ENCODE measurements at places on chromosomes 3 and 15.

DNA sequence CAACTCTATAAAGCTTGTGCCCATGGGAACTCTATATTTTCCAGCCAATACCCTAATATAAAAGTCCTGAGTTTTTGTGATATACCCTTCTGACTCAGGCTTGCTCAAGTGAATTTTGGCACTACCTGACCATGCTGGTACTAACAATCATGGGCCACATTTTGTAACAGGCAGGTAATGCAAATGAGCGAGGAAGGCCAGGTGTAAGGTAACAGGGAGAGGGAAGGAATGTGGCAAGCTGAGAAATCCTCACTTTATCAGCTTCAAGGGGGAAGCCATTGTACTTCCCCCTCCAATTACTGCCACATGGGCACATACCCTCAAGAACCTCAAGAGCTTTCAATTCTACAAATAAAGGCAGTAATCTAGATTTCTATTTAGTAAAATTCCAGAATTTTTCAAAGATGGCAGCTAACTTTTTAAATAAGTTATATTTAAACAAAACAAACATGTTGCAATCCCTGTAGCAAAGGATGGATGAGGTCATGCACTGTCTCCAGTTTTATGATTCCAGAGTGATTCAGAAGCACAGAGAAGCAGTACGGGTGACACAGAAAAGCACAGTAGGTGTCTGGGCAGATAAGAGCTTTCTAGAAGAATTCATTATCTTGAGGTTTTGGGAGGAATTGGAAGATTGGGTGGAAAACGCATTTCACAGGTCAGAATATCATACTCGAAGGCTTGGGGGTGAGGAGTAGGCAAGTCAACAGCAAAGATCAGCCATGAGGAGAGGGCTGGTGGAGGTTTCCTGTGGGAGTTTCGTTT, 87.6 kb downstream of the FOXP1 start:
- DNase-seq: no peak

- no peak for DNase-seq
Measured at GRCh38 chr3:105801397-105801796, 67.4 kb downstream of the CBLB start.

DNA sequence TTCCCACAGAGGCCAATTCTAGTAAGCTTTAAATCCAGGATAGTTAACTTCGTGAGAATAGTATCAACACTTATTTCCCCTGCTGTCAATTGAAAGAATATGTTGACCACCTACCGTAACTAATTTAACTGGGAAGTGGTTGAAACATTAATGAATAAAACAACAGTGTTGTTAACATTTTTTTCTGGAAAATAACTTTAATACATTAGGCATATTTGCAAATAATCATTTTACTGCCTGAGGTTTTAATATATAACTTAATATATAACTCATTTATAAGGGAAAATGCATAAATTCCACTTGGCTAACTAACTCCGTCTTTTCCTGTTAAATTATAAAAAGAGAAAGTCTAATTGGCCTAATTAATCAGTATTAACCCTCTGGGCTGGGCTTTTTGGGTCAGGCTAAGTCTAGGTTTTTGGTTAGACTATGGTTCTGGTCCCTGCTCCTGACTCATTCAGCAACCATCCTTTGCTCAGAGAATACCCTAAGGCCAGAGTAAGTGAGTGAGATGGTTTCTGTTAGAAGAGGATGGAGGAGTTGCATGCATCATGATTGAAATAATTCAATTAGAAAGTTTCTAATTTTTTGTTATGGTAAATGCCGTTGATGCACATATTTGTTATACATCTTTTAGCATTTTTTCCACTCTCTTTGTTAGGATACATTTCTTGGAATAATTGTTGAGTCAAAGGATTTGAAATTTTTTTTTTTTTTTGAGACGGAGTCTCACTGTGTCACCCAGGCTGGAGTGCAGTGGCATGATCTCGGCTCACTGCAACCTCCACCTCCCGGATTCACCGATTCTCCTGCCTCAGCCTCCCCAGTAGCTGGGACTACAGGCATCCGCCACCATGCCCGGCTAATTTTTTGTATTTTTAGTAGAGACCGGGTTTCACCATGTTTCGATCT, 10.8 kb upstream of the SKIL start:
- DNase-seq: no peak

DNA sequence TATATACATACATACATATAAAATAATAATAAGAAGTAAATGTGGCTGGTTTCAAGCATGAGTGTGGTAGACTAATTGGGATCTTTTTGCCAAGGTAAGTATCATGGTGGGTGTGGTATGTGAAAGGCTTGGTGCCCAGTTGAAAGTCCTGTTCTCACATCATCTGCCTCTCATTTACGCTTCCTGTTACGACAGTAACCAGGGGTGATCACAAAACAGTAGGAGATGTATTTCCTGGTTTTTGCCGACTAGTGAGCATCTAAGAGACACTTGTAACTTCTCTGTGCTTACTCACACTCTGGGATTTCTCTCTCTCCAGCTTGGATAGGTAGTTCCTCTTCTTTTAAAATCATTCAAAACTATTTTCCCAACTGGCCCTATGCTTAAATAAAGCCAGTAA, 1028.3 kb upstream of the NR2F2 start:
- DNase-seq: no peak

DNA sequence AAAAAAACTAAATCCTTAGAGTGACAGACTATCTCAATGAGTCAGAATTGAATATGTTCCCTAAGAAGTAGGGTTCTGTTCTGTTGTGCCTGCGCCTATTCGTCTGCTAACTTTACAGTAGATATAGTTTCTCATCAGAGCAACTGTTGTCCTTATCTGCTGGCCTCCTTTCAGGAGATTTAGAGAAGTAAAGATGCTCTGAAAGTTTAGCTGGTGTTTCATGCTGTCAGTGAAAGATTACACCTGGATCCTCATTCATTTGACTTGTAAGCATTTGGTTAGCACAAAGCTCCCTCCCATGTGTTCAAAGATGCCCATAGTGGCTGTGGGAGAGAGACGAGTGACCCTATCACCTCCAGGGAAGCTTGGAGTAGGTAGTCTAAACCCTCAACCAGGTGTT, 35.0 kb downstream of the SUCNR1 start:
- no peak for DNase-seq

Measured in GM12864 (cell line).